ENCODE measurements at places on chromosomes 5 and 9. TPM values are rescaled to one million over a fixed set of nuclear protein-coding genes. Genes with fewer than 3 reads are reported as not detected.

DNA sequence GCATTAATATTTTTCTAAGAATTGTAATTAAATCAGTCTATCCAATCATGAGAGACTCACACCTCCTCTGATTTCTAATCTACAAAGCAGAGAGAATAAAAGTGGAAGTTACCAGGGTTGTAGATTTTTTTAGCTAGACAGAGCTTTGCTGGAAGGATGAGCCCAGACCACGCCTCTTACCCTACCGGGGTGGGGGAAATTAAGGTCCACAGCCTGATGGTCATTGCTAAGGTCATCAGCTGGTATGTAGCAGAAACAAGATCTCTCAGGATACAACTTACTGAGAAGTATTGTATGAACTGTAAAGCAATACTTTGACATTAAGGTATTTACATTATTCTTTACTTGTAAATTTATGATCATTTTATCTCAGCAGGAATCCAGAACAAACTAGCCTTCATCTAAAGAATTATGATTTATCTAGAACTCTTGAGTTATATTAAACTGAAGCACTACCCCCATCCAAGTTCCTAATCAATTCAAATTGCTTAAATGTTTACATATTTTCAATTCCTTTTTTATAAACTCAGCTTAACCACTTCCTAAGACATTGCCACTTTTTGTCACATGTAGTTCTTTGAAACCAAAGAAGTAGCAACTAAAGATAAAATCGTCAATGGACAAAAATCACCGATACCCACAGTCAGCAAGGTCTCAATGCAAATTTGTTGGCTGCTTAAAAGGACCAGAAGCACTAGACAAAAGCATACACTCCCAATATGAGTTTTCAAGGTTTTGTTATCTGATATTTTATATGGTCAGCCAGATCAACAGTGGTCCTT lies 225.8 kb upstream of the DAPK1 start:
- no peak for DNase-seq

- DNase-seq: no peak
These were observed 79.8 kb upstream of the SPATA31D4 start for GRCh38 chr9:81848472-81848871.

- DNase-seq: no peak
These were observed 1.1 kb upstream of the DNAJC21 start for GRCh38 chr5:34928267-34928666.

DNA sequence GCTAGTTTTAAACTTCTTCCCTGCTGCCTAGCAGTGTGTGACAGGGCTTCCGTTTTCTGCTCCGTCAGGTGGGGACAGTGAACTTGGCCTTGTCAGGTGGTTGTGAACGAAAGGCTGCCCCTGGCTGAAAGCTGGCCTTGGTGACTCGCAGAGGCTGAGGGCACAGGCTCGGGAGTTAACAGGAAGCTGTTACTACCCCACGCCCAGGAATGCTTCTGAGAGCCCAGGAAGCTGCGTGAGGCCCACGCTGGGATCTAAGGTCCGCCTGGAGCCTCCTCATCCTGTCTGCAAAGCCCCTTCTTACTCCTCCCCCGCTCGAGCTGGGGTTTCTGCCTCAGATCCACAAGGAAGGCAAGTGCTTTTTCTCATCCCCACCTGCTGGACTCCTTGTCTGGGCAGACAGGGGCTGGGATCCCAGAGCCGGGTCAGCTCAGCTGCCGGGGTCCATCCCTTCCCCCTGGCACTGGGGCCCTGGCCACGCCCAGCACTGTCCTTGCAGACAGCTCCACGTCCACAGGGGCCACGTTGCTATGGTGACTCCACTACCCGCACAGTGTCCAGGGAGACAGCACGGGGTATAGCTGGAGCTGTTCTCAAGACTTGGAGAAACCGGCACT lies 124.7 kb upstream of the TBC1D2 start:
- DNase-seq: peak; percentile 17

DNA sequence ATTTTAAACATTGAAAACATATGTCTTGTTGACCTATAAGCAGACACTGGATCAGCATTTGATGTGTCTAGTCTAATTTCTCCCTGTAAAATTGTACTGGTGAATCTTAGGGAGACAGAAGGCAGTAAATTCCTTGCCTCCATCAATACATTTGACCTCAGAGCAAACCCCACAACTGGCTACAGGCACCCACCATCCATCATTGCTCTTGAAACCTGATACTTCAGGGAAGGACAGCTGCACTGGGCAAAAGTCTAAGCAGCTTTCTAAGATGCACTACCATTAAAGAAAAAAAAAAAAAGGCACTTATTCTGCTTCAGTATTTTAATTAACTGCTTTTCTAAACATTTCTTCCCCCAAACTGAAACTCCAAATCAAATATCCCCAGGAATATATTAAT lies 1051.3 kb upstream of the DMAC1 start:
- DNase-seq: no peak

DNA sequence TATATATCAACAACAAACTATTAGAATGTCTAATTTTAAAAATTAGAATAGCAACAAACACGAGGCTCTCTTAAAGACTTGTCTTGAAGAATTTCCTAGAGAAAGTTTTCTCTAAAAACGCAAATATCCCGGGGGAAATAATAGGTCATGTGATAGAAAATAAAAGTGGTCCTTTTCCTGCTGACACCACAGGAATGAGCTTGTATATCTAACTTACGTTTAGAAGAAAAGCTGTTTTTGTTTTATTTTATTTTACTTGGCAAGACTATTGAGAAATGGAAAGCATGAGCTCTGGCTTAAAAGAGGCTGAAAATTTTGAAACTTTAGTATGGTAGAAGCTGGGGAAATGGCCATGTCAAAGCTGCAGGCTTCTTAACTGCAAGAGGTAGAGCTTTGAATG lies 465.0 kb downstream of the AGTPBP1 start:
- no peak for DNase-seq

GRCh38 chr9:81211741-81212140 lies 477.6 kb downstream of the TLE1 start:
- no peak for DNase-seq

DNA sequence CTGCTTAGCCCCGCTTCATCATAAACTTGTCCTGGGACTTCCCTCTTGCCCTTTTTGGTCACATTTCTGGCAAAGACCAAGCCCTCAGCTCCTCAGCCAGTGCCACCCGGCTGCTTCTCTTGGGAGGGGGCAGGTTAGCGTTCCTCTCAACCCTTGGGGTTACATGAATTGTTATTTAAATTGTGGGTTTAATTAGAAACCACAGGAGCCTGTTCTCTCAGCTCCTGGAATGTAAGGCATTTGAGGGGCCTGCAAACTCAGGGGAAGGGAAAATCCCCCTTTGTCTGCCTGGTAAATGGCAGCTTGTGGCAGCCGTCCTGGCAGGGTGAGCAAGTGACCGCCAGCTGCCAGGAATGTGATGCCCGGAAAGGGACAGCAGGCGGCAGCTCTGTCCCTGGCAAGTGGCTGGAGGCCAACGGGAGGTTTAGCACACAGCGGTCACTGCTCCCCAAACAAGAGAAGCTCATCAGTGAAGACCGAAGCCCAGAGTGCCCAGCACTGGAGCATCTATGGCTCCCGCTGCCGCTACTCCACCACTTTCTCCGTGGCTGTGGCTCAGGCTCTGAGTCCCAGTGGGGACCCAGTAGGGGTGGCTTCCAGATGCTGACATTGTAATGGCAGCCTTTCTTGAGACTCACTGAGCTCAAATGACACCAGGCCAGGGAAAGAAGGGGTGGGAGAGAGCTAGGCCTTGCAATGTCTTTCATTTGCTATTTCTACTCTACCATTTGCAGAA lies 51.7 kb downstream of the SHB start:
- no peak for DNase-seq

The FIBCD1 gene
- 2.7 TPM for polyA plus RNA-seq

The PCDHGA1 gene
- polyA plus RNA-seq: 0.05 TPM

The KCNN2 gene
- not detected for polyA plus RNA-seq

The CCDC69 gene
- polyA plus RNA-seq: 7.2 TPM

The PCDHB13 gene
- polyA plus RNA-seq: not detected

The F12 gene
- 14.3 TPM for polyA plus RNA-seq

All from K562 (cell line).